ENCODE measurements at places on chromosomes 6 and 20.

GRCh38 chr6:133047706-133048105 is 193.5 kb upstream of the EYA4 start:
- H3K4me1 ChIP-seq: no peaks in the 10 kb centered on the region
- no peak for DNase-seq
- no peaks in the 10 kb centered on the region for H3K27me3 ChIP-seq
- no peak overlapping the region for H3K27ac ChIP-seq
- no peaks in the 10 kb centered on the region for H3K36me3 ChIP-seq

DNA sequence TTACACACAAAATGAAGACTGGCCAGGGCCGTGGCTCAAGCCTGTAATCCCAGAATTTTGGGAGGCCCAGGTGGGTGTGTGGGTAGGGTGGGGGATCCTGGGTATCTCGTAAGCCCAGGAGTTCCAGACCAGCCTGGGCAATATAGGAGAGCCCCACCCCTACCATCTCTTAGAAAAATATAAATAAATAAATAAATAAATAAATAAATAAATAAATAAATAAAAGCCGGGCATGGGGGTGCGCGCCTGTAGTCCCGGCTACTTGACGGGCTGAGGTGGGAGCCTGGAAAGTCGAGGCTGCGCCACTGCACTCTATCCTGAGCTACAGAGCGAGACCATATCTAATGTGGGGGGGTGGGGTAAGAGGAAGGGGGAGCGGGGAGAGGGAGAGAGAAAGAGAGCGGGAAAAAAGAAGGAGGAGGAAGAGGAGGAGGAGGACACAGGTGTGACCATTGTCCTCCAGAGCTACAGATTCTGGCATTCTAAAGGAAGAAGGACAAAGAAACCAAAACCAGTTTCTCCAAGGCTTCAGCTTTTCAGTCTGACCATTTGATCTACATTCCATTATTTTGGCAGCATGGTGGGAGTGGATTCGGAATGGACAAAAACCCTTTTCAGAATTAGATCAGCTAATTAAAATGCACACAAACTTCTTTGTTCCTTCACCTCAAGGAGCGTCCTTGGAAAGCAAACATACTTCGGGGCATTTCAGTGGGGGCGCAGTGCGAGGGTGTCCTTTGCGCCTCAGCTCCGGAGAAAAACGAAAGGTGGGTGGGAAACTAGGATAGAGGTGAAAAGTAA is 577 bp upstream of the C6orf141 start:
- H3K4me3 ChIP-seq: peak overlapping the region; percentile 41
- DNase-seq: no peak
- no peak overlapping the region for H3K27ac ChIP-seq
- H3K27me3 ChIP-seq: peaks cover 5% of the 10 kb centered on the region
- H3K4me1 ChIP-seq: peaks cover 13% of the 10 kb centered on the region

GRCh38 chr6:10630178-10630577 is 64.2 kb downstream of the C6orf52 start:
- no peak overlapping the region for H3K27ac ChIP-seq
- no peak for DNase-seq
- no peaks in the 10 kb centered on the region for H3K4me1 ChIP-seq
- H3K4me3 ChIP-seq: no peak overlapping the region
- H3K36me3 ChIP-seq: peaks cover 24% of the 10 kb centered on the region
- no peaks in the 10 kb centered on the region for H3K27me3 ChIP-seq

GRCh38 chr6:160439751-160440150 is 91.6 kb downstream of the SLC22A3 start:
- peak overlapping the region; percentile 45 for H3K27ac ChIP-seq
- no peak for DNase-seq
- H3K4me1 ChIP-seq: no peaks in the 10 kb centered on the region
- H3K4me3 ChIP-seq: no peak overlapping the region

DNA sequence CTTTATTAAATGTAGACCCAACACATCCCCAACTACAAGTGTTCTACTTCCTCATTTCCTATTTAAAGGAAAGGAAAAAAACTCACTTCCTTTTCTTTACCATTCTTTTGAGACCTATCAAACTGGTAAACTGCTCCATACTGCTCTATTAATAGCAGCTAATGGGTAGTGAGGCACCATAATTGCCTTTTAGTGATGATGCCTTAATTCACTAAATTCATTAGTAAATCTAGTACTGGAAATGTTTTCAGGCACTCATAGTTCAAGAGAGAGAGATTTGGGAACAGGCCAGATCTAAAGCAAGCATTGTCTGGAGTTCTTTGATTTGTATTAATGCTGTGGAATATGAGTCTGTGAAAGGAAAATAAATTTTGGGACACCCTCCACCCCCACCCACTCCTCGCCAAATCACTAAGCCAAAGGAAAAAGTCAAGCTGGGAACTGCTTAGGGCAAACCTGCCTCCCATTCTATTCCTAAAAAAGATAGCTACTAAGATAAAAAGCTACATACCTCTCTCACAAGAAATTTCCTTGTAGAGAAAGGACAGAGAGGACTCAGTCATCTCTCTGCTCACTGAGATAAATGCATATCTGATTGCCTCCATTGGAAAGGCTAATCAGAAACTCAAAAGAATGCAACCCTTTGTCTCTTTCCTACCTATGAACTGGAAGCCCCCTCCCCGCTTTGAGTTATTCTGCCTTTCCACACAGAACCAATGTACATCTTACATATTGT is 13.6 kb upstream of the IBTK start:
- no peaks in the 10 kb centered on the region for H3K4me1 ChIP-seq
- H3K4me3 ChIP-seq: no peak overlapping the region
- DNase-seq: no peak
- H3K36me3 ChIP-seq: no peaks in the 10 kb centered on the region

- no peak for DNase-seq
- H3K27me3 ChIP-seq: no peaks in the 10 kb centered on the region
- H3K4me1 ChIP-seq: no peaks in the 10 kb centered on the region
- no peaks in the 10 kb centered on the region for H3K36me3 ChIP-seq
These were observed 108.7 kb downstream of the SLC24A3 start for GRCh38 chr20:19321176-19321575.

DNA sequence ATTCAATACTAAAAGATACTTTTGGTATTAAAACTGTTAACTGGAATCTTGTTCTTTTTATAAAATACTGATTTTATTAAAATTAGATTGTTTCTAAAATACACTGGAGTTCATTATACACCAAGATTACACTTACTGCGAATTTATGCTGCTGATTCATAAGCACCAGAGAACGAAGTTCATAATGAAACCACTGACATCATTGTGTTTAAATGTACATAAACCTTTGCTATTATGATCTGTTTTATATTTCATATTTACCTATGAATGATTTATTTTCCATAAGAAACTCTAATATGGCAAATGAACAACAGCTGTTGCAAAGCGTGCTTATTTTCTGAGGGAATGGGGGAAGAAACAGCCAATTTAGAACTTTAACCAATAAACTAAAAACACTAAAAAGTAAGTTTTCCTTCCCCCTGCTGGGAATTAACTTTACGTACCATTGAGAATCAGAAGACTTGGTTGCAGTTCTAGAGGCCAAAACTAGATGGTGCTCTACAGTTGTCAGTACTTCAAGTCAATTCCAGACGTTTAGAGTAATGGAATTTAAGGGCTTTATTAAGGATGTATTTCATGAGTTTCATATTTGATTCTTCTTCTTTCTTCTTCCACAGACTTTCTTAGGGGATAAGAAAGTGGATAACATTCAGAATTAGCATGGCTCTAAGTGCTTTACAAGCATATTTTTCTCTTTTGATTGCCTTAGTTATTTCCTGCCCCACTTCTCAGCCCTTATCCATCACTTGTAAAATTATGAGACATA is 30.8 kb upstream of the COL19A1 start:
- H3K27ac ChIP-seq: no peak overlapping the region
- no peaks in the 10 kb centered on the region for H3K4me1 ChIP-seq
- no peaks in the 10 kb centered on the region for H3K36me3 ChIP-seq
- no peaks in the 10 kb centered on the region for H3K27me3 ChIP-seq

- DNase-seq: no peak
- no peak overlapping the region for H3K27ac ChIP-seq
- H3K36me3 ChIP-seq: no peaks in the 10 kb centered on the region
- H3K27me3 ChIP-seq: no peaks in the 10 kb centered on the region
- H3K4me1 ChIP-seq: no peaks in the 10 kb centered on the region
- H3K4me3 ChIP-seq: no peak overlapping the region
These were observed 180.9 kb downstream of the TTLL2 start for GRCh38 chr6:167505782-167506181.

- no peaks in the 10 kb centered on the region for H3K27me3 ChIP-seq
- H3K27ac ChIP-seq: no peak overlapping the region
- H3K36me3 ChIP-seq: no peaks in the 10 kb centered on the region
These were observed 54.0 kb downstream of the PHACTR2 start for GRCh38 chr6:143731789-143732188.
